ENCODE measurements at places on chromosomes 7 and 10. TPM values are rescaled to one million over a fixed set of nuclear protein-coding genes. Genes with fewer than 3 reads are reported as not detected.

CCDC3 gene
- 0.13 TPM for total RNA-seq

ABCB1 gene
- total RNA-seq = not detected

PNLIP gene
- not detected for total RNA-seq

ITGA8 gene
- total RNA-seq = not detected

AMZ1 gene
- not detected for total RNA-seq

PTPN12 gene
- total RNA-seq = 118 TPM

IGFBP3 gene
- total RNA-seq = 386 TPM

NKX6-2 gene
- total RNA-seq = not detected
